CD4-positive, alpha-beta T cell treated with Interleukin-10 for 1 hour (primary cell): ENCODE measurements at places on chromosomes 13 and 19.

- DNase-seq = peak; percentile 35
Measured at GRCh38 chr13:50531917-50532899, 311.3 kb downstream of the DLEU7 start.

GRCh38 chr13:28408235-28408848 is 86.6 kb downstream of the FLT1 start:
- no peak for DNase-seq

GRCh38 chr19:1935484-1936208 is 5.3 kb upstream of the CSNK1G2 start:
- DNase-seq = peak; percentile 37

- DNase-seq = peak; percentile 11
Measured at GRCh38 chr13:95536632-95537241, 15.8 kb upstream of the CLDN10 start.

DNA sequence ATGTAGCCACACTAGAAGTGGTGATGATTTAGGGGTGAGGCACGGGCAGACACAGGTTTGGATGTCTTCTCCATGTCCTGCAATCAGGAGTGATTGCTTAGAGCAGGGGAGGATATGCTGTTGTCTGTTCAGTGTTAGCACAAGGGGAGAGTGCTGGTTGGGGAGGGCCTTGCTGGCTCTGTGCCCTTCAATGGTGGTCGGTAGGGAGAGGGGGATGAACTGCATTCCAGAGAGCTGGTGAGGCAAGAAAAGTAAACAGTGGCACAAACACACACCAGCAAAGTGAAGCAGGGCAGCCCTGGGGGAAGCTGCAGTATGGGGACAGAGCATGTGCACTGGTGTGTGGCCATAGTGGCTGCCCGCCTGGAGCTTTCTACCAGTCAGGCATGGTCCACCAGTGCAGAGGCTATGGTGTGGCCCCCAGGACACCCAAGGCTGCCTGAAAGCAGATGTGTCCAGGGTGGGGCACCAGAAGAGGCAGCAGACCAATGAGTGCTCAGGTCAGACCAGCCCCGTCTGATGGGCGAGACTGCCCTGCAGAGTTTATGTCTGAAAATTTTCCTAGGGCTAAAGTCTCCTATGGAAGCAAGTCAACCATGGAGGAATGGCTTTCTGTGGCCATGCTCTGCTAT is 1676.9 kb downstream of the PCDH9 start:
- no peak for DNase-seq

DNA sequence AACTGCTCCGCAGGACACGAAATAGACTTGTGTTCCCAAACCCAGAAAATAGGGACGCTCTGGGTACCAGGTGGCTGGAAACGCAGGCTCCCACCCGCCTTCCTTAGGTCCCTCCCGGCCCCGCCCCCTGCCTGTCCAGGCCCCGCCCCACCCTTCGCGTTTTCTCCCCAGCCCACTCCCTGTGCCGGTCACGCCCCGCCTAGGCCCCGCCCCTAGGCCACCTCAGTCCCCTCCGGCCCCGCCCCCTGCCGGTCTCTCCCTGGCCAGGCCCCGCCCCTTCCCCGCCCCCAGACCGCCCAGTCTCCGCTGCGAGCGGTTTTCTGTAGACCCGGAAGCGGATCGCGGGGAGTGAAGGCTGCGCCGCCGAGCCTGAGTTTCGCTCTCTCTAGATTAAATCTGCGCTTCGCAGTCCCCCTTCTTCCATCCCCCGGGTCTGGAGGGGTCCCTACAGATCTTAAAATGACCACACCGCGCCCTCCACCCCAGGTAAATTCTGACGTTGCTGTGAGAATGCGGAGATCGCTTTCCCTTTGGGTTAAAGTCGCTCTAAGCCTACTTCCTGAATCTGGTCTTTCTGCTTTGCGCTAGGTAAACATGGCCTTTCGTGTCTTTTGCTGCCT is 3.7 kb upstream of the ZNF665 start:
- peak; percentile 96 for DNase-seq

DNA sequence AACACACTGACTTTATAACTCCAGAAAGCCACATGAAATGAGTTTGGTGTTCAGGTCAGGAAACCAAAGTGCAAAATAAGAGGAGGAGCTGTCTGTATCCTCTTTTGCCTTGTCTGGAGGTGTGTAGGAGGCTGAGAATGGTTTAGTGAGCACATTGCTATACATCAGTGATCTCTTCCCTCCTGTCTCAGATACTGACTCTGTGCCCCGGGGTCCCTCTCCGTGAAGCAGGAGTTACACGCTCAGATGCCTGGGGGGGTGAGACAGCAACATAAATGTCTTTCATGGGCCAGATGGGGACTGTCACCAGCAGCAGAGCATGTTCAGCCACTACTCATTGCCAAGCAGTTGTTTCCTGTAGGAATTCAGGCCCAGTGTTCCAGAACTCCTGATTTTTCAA is 285.4 kb downstream of the ATP8A2 start:
- DNase-seq = no peak

DNA sequence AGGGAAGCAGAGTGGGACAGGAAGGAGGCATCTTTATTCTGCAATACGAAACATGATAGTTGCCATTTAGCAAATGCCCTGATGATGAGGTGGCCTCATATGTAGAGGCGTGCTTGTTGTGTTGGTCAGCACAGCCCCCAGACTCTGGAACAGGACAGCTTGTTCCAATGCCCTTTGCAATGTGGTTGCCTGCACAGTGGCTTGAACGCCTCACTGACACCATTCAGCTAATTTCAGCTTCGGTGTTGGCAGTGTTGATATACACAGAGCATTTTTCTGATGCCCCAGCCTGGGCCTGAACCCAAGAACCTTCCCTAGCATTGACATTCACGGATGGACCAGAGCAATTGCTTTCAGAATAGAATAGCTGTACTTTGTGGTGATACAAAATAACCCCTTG is 133.3 kb downstream of the HS6ST3 start:
- no peak for DNase-seq

- no peak for DNase-seq
Measured at GRCh38 chr13:100387416-100387815, 201.2 kb downstream of the GGACT start.

DNA sequence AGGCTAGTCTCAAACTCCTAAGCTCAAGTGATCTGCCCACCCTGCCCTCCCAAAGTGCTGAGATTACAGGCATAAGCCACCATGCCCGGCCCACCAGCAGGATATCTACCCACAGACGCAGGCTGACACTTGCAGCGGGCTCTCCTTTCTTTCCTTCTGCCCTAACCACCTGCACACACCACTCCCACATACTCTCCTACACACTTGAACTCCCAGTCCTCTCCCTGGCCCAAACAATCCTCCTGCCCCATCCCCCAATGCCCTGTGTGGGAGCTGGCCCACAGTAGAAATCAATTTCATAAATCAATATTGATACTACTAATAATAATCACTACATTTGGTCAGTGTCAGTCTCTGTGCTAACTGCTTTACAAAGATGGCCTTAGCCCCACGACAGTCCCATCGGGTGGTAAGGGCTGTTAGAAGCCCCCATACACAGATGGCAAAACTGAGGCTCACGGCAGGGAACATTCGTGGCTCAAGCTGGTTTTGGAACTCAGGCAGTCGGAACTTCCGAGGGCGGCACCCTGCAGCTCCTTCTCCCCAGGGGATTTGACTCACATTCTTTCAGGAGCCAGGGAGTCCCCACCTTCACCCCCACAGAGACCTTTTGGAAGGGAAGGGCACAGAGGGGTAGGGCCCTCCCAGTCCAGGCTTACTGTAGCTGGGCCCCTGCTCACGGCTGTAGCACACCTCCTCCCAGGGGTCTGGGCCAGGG is 3.4 kb upstream of the DPF1 start:
- no peak for DNase-seq

GRCh38 chr13:103730407-103730806 is 664.2 kb upstream of the SLC10A2 start:
- no peak for DNase-seq

DNA sequence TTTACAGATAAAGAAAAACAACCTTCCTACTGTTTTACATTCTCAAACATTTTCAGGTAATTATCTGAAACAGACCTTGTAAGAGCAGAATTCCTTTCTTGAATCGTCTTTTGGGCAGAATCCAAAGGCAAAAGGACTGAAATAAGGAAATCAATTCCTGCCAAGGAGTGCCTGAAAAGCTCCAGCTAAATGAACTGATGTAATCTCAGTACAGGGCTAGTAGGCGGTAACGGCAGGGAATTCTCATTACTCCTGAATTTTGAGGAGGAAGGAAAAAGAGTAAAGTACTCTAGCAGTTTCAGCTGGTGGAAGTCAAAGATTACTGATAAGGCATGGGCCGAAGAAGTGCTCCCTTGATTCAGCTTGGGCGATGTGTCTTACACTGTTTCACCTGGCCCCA is 168.4 kb downstream of the PCDH9 start:
- DNase-seq = no peak

DNA sequence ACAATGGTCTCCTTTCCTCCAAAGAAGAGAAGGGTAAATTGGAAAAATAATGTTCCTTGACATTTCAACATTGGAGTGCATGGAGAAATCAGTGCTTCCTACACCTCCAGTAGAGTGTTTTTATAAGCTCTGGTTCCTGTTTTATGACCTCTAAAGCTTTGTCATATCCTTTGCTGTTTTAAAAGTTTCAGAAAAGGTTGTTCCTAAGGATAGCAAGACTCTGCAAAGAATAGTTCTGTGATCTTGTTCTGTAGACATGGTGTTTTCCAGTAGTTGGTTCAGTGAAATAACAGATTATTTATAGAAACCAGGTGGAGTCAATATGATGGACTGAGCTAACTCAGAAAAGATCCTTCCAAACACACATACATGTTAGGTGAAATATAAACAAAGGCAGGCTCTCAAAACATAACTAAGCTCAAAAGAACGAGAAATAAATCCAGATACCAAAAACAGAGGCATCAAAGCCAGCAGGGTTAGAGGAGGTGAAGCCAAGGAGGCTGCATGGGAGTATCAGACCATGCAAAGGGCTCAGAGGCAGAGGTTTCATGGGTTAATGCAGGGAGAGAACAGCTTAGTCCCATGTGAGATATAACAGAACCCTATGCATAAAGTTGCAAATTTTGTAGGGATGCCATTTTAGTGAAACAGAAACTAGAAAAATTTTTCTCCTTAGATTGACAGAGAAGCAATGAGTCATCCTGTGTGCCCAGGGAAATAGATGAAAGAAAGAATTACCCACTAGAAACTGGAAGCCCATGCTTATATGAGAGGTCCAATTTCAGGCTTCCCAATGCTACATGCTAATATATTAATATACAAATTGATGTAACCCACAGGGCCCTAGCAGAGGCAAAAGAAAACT is 44.3 kb downstream of the SHISA2 start:
- no peak for DNase-seq

GRCh38 chr13:72960114-72960513 is 98.7 kb upstream of the KLF5 start:
- no peak for DNase-seq

- DNase-seq = no peak
Measured at GRCh38 chr19:29772696-29773095, 39.1 kb upstream of the CCNE1 start.

DNA sequence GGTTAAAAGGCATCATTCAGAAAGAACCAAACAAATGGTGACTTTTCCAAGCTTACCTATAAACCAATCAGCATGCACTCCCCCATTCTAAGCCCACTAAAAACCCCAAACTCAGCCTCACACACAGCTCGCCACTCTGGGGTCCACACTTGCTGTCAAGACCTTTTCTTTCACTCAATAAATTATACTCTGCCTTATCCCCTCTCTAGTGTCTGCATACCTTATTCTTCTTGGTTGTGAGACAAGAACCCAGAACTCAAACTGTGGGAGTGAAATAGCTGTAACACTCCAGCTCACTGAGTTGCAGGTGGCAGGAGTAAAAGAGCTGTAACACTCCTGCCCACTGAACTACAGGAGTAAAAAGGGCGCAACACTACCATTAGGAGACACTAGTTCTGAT is 559.0 kb downstream of the TBC1D4 start:
- DNase-seq = no peak

- DNase-seq = no peak
Measured at GRCh38 chr13:42894765-42895243, 97.2 kb downstream of the EPSTI1 start.

DNA sequence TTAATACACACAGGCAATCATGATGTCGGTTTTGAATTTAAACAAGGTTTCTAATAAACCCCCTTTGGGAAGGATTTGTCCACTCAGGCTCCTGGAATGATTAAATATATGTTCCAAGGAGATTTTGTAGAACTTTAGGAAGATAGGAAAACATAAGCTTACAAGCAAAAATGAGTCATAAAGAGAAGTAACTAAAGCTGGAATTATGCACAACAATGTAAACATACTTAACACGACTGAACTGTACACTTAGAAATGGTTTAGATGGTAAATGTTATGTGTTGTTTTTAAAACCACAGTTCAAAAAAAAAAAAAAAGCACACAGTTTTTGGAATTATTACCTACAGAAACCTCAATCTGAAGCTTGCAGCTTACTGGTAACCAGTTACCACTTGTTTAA is 304.4 kb downstream of the NALCN start:
- no peak for DNase-seq

GRCh38 chr13:110651726-110652230 is 36.4 kb downstream of the NAXD start:
- DNase-seq = no peak

DNA sequence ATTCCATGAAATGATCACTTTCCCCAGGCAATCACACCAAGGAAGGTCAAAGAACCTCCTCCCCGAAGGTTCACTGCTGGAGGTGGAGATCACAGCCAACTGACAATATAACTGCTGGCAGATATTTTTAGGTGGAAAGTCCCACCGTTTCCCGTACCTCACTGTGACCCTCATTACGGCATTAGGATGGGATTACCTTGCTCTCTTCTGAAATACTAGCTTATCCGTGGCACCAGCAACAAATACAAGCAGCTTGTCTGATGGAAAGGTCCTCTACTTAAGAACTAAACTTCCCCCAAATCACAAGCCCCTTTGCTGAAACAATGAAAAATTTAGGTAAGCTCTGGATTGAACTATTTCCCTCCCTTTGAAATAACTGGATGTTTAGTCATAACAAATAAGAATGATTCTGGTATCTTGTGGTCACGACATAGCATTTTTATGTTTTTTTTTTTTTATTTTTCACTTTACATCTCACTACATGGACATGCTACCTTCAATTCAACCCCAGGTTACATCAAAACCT is 178.9 kb downstream of the COL4A1 start:
- no peak for DNase-seq

- peak; percentile 91 for DNase-seq
Measured at GRCh38 chr19:36573020-36573894, at the start of gene ZNF529. Gene ZNF529, minus strand, starts transcription at chr19:36573292. Its CDS starts 946 bp downstream, at chr19:36572346.

- DNase-seq = no peak
Measured at GRCh38 chr19:13770013-13770635, 4.1 kb upstream of the C19orf53 start.

GRCh38 chr13:40094056-40094455 is 438.6 kb downstream of the COG6 start:
- DNase-seq = no peak

DNA sequence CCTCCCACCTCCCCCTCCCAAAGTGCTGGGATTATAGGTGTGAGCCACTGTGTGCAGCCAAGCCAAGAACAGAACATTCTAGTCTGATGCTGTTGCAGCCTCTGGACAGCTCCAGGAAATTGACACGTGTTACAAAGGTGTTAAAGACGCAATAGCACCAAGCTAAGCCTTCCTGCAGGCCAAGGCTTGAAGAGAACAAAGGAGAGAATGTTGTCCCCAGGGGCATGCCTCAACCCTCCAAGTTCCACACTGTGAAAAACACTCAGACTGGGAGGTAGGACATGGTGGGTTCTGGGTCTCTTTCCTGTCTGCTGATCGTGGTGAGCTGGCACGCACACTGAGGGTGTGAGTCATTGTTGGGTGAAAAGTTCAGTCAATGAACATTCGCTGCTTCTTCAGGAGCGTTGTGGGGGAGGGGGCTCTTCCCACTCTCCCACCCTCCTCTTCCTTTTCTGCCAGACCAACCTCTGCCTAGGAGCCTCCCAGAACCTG is 5.3 kb upstream of the PTPRS start:
- DNase-seq = no peak
